ENCODE measurements at places on chromosomes 5 and 9. TPM values are rescaled to one million over a fixed set of nuclear protein-coding genes. Genes with fewer than 3 reads are reported as not detected.

Gene TRUB2
- polyA plus RNA-seq = 30.2 TPM

Gene UBE2QL1
- polyA plus RNA-seq = 0.81 TPM

Gene NR2F1
- 7.6 TPM for polyA plus RNA-seq

Gene LCN9
- not detected for polyA plus RNA-seq

Gene LRRC70
- 4.2 TPM for polyA plus RNA-seq

Gene HARS1
- polyA plus RNA-seq = 55.4 TPM

Gene CRHBP
- 0.76 TPM for polyA plus RNA-seq

Gene ACSL6
- 2.9 TPM for polyA plus RNA-seq

Gene IFNA17
- polyA plus RNA-seq = not detected

Gene IL9
- polyA plus RNA-seq = not detected

Gene PTPRD
- polyA plus RNA-seq = 12.0 TPM

Gene OBP2B
- polyA plus RNA-seq = not detected

Gene CAVIN4
- polyA plus RNA-seq = 1.0 TPM

Gene ANKRD34B
- not detected for polyA plus RNA-seq

Gene F12
- polyA plus RNA-seq = 1.0 TPM

Gene SV2C
- 3.0 TPM for polyA plus RNA-seq

Gene RMRP
- polyA plus RNA-seq = not detected

Gene EGFLAM
- polyA plus RNA-seq = 4.4 TPM

Gene PCYOX1L
- 48.7 TPM for polyA plus RNA-seq

Gene ADGRV1
- 3.0 TPM for polyA plus RNA-seq

Gene JADE2
- 29.9 TPM for polyA plus RNA-seq

Gene ECSCR
- 21.6 TPM for polyA plus RNA-seq
